ENCODE measurements at places on chromosomes 4 and X. TPM values are rescaled to one million over a fixed set of nuclear protein-coding genes. Genes with fewer than 3 reads are reported as not detected.

The DUSP9 gene
- not detected for total RNA-seq

The EXOC1 gene
- total RNA-seq, result 35.9 TPM

DNA sequence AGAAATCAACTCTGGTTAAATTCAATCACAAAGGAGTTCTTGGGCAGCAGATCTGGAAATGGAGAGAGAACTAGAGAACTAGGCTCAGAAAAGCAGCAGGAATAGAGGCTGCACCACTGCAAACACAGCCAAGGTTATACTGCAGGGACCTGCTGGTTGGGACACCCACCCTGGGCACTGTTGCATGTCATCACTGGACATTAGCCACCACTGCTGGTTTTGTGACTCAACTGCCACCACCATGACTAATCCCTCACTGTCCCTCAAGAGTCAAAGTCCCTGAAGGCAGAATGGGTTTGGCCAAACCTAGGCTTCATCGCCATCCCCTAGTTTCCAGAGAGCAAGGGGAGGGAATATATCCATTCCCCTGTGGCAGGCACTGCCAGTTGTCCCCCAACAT, 38.1 kb upstream of the IRAK1 start:
- no peak for DNase-seq
- H3K36me3 ChIP-seq, result no peaks in the 10 kb centered on the region
- no peak overlapping the region for H3K4me3 ChIP-seq
- no peaks in the 10 kb centered on the region for H3K27me3 ChIP-seq
- H3K27ac ChIP-seq, result no peak overlapping the region

GRCh38 chr4:139416073-139416673, 37.7 kb upstream of the RAB33B start:
- no peaks in the 10 kb centered on the region for H3K27me3 ChIP-seq
- H3K27ac ChIP-seq, result no peak overlapping the region
- H3K4me3 ChIP-seq, result no peak overlapping the region
- H3K36me3 ChIP-seq, result no peaks in the 10 kb centered on the region
- H3K4me1 ChIP-seq, result peaks cover 19% of the 10 kb centered on the region

GRCh38 chr4:75702919-75703411, 21.4 kb upstream of the USO1 start:
- no peak for DNase-seq
- H3K4me1 ChIP-seq, result no peaks in the 10 kb centered on the region
- no peaks in the 10 kb centered on the region for H3K36me3 ChIP-seq

DNA sequence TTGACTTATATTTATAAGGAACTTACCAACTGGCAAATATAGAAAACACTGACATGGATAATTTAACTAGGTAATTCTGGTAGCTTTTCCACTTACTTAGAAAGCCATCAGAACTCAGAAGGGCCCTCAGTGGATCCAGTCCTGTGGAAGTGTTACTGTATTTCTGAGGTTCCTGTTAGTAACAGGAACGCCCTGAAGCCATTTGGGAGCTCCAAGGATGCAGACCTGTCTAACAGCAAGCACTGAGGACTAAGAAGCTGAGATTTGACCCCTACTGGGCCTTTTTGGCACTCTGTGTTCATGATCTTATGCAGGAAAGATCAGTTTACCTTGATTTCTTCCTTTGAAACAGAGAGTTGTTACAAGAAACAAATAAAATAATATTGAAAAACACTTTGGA, 46.0 kb upstream of the TLL1 start:
- no peak for DNase-seq
- no peaks in the 10 kb centered on the region for H3K4me1 ChIP-seq
- no peaks in the 10 kb centered on the region for H3K27me3 ChIP-seq
- H3K27ac ChIP-seq, result no peak overlapping the region
- H3K4me3 ChIP-seq, result no peak overlapping the region

All from lower lobe of right lung (tissue), 2 donors.